Fibroblast of skin of right biceps (primary cell): ENCODE measurements at places on chromosomes 12 and 14.

DNA sequence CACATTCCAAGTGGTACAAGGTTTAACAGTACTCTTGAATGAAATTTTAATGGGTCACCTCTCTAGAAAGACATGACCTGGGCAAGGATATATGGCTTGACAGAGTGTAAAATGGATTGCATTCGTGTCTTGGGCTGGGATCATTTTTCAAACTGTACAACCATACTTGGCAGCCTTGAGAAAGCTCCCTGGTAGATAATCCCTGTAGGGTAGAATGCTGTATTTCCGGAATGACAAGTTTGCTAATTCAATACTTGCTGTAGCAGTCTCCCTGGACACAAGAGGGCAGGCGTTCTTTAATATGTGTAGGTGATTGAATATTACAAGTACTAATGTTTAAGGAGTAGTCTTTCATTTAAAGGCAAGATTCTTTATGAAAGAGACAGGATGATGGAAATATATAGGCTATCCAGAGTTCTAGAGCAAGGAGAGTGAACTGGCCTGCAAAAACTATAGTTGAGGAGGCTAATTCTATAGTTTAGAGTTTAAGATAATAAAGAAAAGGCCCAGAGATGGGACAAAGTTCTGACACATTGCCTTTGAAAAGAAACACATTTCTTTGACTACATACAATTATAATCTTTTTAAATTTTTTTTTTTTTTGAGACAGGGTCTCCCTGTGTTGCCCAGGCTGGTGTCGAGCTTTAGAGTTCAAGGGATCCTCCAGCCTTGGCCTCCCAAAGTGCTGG lies 53.4 kb downstream of the PLBD1 start:
- DNase-seq: peak; percentile 4

GRCh38 chr12:58539295-58539694 lies 381.0 kb downstream of the LRIG3 start:
- DNase-seq: no peak

DNA sequence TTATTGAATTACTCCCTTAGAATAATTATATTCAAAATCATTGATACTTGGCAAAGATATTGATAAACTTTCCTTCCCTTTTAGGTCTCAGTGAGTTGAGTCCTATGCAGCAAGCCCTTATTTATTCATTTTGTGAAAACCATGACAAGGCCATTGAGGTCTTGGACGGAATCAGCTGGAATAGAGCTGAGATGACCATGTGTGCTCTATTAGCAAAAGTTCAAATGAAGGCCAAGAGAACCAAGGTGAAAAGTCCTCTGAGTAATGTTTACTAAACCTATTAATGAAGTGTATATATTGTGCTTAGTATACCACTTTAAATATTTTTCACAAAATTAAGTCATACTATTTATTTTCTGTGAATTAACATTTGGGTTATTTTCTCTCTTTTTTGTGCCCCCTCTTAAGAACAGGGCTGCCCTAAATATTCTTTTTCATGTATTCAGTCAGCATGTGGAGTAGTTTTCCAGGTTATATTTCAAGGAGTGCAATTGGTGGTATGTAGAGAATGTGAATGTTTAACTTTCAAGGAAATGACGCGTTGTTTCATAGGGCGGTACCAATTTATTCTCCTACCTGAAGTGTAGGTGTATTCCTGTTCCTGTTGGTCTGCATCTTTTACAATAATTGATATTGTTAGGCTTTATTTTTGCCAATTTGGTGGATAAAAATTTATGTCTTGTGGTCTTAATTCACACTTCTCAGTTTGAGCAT lies 201.4 kb downstream of the TTC6 start:
- DNase-seq: no peak

DNA sequence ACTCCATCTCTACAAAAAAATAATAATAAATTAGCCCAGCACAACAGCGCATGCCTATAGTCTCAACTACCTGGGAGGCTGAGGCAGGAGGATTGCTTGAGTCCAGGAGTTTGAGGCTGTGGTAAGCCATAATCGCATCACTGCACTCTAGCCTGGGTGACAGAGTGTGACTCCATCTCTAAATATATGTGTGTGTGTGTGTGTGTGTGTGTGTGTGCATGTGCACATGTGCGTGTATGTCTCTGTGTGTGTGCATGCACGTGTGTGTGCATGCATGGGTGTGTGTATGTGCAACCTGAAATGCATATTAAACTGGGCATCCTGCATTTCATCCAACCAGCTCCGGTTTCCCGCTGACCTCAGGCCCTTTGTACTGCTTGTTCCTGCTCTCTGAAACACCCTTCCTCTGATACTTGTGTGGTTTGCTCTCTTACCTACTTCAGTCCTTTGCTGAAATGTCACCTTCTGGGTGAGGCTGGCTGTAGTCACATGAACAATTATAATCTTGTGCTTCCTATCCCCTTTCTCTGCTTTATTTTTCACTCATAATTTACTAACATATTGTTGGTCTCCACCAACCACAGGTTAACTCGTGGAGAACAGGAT lies 46.9 kb downstream of the PHLDA1 start:
- DNase-seq: no peak

GRCh38 chr12:66164349-66164821 lies 5.4 kb downstream of the TMBIM4 start:
- peak; percentile 40 for DNase-seq

DNA sequence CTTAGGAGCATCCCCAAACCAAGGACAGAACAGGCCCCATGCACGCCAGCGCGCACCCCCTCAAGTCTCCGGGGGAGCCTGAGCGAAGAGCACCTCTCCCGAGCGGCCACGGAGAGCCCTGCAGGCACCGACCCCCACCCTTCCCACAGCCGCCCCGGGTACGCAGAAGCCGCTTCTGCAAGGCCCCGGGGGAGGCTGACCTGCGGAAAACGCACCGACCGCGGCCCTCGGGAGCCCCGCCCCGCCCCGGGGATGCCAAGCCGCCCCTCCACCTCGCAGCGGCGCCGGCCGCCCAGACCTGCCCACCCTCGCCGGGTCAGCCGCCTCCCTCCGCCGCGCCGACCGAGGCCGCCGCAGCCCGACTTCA lies 385 bp downstream of the CAPRIN2 start:
- no peak for DNase-seq

GRCh38 chr14:69880044-69880487 lies 850 bp downstream of the SMOC1 start:
- DNase-seq: no peak

GRCh38 chr14:20609215-20610001 lies 18.2 kb upstream of the RNASE12 start:
- DNase-seq: peak; percentile 87

DNA sequence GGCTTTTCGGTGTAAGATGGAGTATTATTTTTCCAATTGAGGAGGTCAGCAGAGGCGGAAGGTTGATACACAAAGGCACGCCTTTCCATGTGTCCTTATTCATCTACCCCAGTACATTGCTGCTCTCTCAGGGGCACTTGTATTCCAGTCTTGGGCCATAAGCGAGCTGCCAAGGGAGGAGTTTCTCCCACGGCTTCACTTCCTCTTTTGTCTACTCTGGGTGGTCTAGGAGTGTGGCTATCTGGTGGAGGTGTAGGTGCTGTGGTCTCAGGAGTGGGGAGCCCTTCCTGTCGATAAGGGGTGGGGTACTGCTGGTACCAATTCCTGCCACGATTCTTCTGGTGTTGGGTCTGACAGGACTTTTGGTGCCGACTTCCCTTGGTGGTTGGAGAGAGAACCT lies 73.4 kb downstream of the GAS2L3 start:
- no peak for DNase-seq

- peak; percentile 64 for DNase-seq
These were observed 94.5 kb downstream of the CALM1 start for GRCh38 chr14:90491221-90491885.

- DNase-seq: no peak
These were observed 28.4 kb downstream of the LIN7A start for GRCh38 chr12:80909370-80909769.

DNA sequence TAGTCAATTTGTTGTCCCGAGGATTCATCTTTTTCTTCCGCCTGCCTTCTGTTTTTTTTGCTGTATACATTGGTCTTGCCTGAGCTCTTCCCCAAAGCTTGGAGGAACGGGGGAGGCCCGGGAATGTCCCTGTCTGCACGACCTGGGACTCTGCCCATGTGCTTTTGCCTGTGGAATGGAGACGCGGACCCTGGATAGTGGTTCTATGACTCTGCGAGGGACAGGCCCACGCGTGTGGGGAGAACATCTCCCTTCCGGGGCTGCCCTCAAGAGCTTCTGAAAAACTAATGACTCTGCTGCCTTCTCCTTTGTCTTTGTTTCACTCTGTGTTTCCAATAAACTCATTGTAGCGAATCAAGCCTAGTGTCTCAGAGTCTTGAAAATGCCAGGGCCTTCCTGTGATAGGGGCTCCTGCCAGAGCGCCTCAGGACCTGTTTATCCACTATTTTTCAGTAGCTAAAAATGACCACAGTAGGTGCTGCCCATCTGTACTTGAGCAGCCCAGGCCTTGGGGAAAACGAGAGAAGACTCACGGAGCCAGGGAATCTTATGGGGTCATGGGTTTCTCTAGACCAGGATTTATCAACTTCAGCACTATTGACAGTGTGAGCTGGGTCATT lies 12.3 kb downstream of the KRT83 start:
- DNase-seq: no peak

DNA sequence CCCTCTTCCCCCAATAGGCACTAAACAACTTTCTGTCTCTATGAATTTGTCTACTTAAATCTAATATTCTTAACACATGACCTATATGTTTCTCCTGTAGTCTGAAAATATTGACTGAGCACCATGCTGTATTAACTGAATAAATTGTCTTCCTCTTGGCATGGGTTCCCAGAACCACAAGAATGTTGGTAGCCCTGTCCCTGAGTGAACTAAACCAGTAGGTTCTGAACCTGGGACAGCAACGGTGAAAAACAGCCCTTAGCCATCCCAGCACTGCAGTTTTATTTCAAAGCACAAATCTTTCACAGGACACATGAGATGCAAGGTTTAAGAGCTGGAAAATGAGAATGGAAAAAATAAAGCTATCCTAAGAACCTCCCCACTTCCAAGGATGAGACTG lies 20.4 kb upstream of the HSP90B1 start:
- DNase-seq: peak; percentile 48

DNA sequence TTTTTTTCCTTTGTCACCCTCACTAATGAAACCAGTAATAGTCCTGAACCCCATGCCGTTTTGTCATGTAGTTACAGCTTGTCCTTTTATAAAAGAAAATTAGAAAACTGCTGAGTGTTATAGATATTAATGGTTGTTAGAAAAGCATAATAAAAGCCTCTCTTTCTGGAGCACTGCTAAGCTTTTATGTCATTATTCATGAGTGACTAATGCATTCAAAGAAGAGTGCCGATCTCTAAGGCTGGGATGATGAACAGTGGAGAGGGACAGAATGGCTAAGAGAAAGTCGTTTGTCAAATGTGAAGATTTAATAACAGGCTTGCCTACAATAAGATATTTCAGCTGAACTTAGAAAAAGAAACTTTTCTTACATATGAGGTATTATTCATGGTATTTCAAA lies 121.6 kb downstream of the MGAT4C start:
- peak; percentile 77 for DNase-seq

DNA sequence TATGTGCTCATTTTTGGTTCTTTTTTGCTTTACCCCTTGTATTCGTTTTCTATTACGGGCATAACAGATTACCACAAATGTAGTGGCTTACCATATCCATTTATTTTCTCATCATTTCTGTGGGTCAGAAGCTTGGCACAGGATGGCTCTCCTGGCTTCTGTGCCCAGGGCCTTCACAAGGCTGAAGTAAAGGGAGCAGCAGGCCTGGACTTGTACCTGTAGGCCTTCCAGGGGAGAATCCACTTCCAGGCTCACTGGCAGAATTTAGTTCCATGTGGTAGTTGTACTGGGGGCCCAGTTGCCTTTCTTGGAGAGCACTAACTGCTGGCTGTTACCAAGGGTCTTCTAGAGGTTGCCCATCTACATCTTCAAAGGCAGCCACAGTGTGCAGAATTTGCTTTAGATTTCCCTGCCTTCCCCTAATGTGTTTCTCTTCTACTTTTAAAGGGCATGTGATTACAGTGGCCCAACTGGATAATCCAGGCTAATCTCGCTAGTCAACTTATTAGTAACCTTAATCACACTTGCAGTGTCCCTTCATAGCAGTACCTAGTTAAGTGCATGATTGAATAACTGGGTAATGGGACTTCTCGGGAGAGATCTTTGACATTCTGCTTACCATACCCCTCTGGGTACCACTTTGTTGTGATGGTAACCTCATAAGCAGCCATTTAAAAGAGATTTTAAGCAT lies 67.0 kb downstream of the CRADD start:
- DNase-seq: no peak

GRCh38 chr12:131494741-131495524 lies 216.0 kb upstream of the SFSWAP start:
- no peak for DNase-seq

- no peak for DNase-seq
These were observed 38.6 kb upstream of the DBX2 start for GRCh38 chr12:45089411-45090075.

DNA sequence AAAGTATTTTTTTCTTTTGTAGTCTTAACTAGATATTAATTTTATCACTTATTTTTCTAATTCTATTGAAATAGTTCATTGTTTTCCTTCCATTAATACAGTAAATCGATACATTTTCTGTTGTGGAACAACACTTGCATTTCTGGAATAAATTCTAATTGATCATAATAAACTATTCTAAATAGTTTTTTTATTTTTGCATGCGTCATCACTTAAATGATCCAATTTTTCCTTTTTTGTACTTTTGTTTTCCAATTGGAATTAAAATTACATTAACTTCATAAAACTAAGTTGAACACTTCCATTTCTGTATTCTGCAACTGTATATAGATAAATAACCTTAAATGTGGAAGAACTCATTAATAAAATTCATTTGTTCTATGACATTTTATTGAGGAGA lies 202.5 kb downstream of the KCNC2 start:
- DNase-seq: no peak

DNA sequence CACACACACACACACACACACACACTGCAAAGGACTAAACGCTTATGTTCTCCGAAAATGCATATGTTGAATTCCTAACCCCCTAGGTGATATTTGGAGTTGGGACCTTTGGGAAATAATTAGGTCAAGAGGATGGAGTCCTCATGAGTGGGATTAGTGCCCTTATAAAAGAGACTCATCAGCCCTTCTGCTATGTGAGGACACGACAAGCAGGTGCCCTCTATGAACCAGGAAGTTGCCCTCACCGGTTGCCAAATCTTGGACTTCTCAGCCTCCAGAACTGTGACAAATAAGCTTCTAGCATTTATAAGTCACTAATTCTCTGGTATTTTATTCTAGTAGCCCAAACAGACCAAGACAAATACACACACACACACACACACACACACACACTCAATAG lies 20.7 kb upstream of the TCP11L2 start:
- no peak for DNase-seq
